ENCODE measurements at places on chromosomes 1 and 21. TPM values are rescaled to one million over a fixed set of nuclear protein-coding genes. Genes with fewer than 3 reads are reported as not detected.

- DNase-seq, result no peak
Observed at GRCh38 chr1:77513839-77514763, 168.4 kb downstream of the ZZZ3 start.

GRCh38 chr1:165645654-165646366 is 14.8 kb downstream of the MGST3 start:
- DNase-seq, result peak; percentile 44

DNA sequence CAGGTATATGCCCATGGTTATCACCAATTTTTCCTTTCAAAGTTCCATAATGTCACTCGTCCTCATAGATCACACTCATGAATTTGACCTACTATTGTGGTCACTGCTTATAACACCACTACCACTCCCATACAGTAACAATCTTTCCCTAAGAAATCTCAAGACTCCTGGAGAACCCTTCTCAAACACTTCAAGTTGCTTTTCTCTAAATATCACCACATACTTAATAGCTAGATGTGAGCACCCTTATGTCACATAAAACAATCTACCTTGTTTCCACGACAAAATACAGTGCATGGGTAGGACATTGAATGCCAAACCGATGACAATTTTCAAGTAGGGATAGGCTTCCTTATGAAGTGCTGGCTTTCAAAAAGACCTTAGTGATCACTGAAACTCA is 104.5 kb downstream of the LRRC53 start:
- no peak for DNase-seq

- no peak for DNase-seq
Observed at GRCh38 chr1:31767225-31767624, 3.1 kb upstream of the ADGRB2 start.

- DNase-seq, result no peak
Observed at GRCh38 chr1:12546771-12547585, 71.0 kb downstream of the DHRS3 start.

GRCh38 chr1:28172713-28173150 is 3.8 kb downstream of the PTAFR start:
- DNase-seq, result no peak

DNA sequence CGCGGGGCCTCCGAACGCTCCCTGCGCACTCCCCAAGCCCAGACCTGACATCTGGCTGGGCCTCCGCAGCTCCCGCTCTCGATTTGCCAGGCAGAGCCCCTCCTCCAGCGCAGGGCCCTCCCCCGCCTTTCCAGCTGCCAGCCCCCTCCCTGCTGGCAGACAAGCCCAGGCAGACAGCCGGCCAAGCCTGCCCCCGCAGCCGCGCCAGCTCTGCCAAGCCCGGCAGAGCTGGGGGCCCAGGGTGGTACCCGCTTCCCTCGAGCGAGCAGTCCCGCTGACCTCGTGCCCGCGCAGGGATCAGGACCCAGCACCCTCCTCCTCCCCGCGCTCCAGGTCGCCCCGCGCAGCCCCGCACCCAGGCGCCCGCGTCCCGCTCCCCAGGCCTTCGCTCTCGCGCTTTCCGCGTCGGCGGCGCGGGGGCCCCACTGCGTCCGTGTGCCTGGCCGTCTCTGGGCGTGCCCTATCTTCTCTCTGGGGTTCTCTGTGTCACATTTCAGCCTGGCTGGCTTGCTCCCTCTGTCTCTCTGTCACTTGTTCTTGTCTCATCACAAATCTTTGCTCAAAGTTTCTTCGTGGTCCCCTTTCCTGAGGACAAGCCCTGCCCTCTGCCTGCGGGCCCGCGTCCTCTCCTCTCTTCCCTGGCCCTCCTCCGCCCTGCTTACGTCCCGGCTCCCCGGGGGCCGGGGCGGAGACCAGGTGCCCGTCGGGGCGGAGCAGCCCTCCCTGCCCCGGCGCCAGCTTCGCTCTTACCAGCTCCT is 580 bp downstream of the INKA2 start:
- DNase-seq, result peak; percentile 67

- peak; percentile 52 for DNase-seq
Observed at GRCh38 chr1:229225331-229225782, 45.6 kb upstream of the RAB4A start.

DNA sequence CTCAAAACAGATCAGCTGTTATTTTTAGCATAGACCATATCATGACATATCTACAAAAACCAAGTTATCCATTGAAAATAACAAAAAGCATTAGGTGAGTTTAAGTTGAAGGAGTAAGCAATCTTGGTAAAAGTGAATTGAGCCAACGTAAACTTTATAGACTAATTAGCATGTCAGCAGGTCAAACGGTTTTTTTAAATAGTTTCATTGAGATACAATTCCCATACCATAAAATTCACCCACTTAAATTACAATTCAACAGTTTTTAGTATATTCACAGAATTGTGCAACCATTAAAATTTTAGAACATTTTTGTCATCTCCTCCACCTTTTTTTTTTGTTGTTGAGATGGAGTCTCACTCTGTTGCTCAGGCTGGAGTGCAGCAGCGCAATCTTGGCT is 92.1 kb downstream of the TGFBR3 start:
- DNase-seq, result no peak

DNA sequence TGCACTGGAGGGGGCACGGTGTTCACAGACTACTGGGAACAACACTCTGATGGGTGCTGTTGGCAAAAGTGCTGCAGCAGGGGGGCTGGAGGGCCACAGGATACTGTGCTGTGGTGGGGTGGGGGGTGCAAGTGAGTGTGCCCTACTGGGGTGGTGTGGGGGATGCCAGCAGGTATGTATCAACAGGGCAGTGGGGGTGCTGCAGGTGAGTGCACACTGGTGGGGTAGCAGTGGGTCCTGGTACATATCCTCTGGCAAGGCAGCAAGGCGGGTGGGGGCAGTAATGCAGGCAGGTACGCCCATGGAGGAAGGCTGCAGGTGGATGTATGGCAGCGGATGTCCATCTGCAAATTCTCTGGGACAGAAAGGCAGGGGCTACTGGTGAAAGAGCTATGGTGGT is 48.8 kb upstream of the CD53 start:
- DNase-seq, result no peak

DNA sequence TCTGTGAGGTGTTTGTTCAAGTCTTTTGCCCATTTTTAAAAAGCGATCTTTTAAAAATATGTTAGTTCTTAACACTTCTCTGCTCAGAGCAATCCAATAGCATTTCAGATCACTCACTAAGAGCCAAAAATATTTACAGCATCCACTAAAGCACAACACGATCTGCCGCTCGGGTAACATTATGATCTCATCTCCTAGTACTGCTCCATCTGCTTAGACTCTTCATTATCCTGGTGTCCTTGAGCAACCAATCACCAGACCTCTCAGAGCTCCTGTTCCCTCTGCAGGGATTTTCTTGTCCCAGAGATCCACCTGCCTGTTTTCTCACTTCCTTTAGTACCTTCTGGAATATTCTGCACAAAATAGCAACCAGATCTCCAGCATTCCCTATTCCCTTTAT is 235.3 kb upstream of the ESRRG start:
- DNase-seq, result no peak

DNA sequence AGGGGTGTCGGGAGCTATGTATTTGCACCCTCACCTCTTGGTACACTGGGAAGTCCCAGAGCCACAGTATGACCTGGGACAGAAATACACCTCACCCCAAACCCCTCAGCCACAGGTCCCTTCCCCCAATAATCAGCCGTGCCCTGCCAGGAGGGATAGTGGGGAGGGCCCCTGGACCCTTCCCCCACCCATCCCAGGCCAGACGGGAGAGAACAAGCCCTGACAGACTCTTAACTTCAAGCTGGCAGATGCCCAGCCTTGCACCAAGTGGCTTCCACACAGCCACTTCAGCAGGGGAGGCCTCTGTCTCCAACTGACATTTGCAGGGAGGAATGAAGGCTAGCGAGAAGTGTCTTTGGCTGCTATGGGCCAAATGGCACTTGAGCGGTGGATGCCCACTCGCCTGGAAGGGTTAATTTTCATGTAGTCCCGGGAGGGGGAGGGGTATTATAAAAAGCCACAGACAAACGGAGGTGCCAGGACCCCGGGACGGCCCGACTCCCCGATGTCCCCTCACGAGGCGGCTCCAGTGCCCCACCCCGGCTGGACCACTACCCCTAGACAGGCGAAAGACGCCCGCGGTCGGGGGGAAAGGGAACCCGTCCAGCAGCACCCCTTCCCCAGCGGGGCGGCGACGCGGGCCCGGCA is 495 bp downstream of the SYNC start:
- peak; percentile 19 for DNase-seq

GRCh38 chr21:46361176-46361575 is 37.2 kb downstream of the PCNT start:
- no peak for DNase-seq

- DNase-seq, result no peak
Observed at GRCh38 chr1:88053065-88053464, 631.0 kb upstream of the PKN2 start.

DNA sequence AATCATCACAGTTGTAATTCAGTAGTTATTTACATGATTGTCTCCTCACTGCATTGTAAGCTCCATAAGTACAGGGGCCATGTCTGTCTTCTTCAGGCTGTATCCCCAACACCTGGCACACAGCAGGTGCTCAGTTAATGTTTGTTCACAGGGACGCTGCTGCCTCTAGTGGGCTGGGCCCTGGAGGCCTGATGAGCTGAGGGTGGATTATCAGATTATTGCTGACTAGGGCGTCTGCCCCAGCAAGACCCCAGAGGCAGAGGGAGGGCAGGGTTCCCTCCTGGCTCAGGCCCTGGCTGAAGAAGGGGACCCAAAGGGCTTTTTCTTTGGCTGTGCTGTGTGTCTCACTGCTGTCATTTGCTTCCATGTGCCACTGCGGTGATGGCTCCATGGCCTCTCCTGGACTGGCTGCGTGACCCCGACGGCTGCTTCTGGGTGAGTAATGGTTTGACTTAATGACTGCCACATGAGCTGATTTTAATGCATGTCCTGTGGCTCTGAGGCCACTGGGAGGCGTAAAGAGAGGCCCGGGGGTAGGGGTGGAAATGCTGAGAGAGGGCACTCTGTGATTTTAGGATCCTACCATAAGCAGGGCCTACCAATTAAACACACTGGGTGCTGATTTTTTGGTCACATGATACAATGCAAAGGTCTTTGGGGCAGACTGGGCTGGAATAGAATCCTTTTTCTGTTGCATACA is 20.8 kb upstream of the EPB41 start:
- DNase-seq, result peak; percentile 31

GRCh38 chr1:86998727-86999126 is 84.3 kb downstream of the HS2ST1 start:
- no peak for DNase-seq

DNA sequence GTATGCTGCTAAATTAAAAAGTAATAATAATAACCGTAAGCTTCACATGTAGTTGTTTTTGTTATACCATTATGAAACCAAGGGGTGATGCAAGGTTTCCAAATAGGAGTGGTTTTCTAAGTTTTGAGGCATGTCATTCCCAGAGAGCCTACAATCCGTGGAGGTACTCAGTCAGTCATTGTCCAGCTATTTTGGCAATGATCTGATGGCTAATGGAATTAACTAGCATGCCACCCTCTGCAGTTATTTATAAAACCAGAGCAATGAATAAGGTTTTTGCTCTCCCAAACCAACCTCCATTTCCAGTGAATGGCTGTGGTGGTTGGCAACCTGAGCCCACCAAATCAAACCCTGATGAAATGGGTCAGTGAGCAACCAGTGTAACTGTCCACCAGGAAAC is 106.4 kb downstream of the TBX15 start:
- no peak for DNase-seq

GRCh38 chr21:41365377-41366107 is 3.7 kb downstream of the MX2 start:
- no peak for DNase-seq

- DNase-seq, result peak; percentile 84
Observed at GRCh38 chr1:149844101-149844500, 55.3 kb upstream of the BOLA1 start.

GRCh38 chr1:219189952-219190351 is 16.3 kb downstream of the LYPLAL1 start:
- DNase-seq, result no peak

- no peak for DNase-seq
Observed at GRCh38 chr1:109610609-109611307, 8.7 kb downstream of the GNAT2 start.

DNA sequence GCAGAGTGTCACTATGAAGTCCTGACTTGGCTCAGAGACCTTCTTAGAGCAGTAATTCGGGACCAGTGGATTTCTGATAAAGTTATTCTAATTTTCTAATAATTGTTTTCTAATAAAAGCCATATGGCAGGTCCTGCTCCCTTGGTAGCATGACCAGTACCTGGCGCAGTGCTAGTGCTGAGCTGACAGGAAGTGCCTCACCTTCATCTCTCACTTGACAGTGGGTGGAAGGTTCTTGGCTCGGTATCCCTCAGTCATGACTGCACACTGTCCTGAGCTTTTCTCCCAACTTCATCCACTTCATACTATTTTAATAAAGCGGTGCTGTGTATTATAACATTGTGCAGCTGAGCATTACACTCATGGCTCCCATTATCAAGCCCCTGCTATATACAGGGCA is 14.1 kb downstream of the VANGL1 start:
- DNase-seq, result no peak

DNA sequence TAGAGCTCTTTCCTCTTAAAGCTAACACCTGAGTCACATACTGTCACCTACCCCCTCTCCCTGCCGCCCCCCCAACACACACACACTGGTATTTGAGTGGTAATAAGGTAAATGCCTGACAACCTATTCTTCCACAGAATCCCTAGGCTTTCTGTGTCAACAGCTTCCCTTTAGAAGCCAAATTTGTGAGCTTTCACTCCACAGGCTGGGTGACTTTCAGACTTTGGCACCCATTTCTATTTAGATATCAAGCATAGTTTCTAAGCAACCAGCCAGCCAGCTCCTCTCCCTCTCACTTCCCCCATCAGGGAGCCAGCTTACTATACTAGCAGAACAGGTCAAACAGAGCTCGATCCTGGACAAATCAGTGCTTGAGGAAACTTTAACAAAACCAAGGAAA is 3.2 kb upstream of the C1orf74 start:
- DNase-seq, result peak; percentile 50

DNA sequence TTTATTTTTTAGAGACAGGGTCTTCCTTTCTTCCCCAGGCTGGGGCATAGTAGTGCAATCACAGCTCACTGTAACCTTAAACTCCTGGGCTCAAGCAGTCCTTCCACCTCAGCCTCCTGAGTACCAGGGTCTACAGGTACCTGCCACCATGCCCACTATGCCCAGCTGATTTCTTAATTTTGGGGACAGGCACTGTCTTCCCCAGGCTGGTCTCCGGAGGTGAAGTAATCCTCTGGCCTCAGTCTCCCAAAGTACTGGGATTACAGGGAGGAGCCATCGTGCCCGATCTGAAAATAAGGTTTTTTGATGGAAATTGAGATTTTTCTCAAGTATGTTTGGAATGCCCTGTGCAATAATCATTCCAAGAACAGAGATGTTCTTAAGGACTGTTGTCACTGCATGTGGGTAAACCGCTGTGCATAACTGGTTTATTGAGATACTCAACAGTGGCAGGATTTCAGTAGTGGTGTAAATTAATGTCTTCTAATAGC is 934 bp upstream of the MSH4 start:
- DNase-seq, result no peak

Gene E2F2
- 8.3 TPM for total RNA-seq

Gene NTNG1
- total RNA-seq, result 6.8 TPM

Gene MEX3A
- 12.9 TPM for total RNA-seq

Gene DNM3
- total RNA-seq, result 0.98 TPM

Gene UTS2
- total RNA-seq, result not detected

Gene CFHR4
- total RNA-seq, result not detected

Gene MATN1
- 0.63 TPM for total RNA-seq

All from PC-3 (cell line).